ENCODE measurements at places on chromosomes 3 and 15.

- no peak for DNase-seq
Measured at GRCh38 chr15:82132742-82133141, 86.9 kb upstream of the MEX3B start.

GRCh38 chr3:103873021-103873420 is 1438.2 kb downstream of the ZPLD1 start:
- no peak for DNase-seq

DNA sequence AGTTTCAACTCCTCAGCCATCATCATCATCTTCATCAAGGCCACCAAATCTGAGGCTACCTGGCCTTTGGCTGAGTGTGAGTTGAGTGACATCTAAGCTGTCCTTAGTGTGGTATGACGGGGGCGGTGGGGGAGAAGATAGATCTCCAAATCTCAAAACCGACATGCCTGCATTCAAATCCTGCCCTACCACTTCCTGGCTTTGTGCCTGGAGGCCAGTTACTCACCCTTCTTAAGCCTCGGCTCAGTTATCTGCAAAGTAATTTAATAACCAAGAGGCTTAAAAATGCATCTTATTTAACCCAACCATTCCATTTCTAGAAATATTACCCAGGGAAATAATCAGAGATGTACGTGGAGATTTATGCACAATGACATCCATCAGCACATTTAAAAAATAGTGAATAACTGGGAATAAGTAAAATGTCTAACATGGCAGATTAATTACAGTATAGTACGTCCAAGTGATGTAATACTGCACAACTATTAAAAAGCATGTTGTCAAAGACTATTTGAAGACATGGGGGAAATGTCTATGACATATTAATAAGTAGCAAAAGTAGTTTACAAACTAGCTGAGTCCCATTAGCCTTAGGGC is 167.4 kb downstream of the NTRK3 start:
- DNase-seq: no peak

GRCh38 chr3:31924610-31925270 is 56.3 kb downstream of the OSBPL10 start:
- no peak for DNase-seq

DNA sequence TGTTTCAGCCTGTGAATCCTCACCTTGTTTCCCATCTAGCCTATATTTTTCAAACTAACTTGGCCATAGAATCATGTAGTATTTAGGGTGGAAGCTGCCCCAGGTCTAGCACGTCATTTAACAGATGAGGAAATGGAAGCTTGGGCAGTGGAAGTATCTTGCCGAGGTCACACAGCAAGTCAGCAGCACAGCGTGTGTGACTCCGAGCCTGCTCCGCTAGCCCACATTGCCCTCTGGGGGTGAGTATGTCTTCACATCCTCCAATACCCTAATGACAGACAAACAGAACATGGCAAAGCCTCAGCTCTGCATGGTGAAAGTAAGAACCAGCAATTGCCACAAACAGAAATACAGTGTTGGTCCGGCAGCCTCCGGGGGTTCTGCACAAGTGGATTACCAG is 2.2 kb upstream of the CCR5 start:
- no peak for DNase-seq

GRCh38 chr3:122031123-122031468 is 9.0 kb upstream of the ILDR1 start:
- no peak for DNase-seq
